AG20443 (cell line): ENCODE measurements at places on chromosomes 4 and X.

DNA sequence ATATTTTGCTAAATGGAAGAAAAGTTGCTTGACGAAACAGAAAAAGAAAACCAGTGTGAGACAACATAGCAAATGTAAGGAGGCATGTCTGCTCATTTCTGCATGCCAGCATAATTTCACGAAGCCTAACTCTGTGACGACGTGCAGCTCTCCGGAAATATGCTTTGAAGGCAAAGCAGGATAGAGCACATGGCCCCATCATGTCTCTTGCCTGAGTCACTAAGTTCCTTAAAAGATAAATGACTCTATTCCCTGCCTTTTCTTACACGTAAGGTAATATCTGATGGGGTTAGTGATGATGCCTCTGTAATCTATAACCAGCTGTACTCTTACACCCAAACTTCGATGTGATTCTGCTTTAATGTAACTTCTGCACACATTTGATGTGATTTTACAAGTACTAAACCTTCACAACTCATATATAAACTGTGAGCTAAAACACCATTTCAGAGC, 64.5 kb downstream of the ANXA3 start:
- peak; percentile 71 for DNase-seq

GRCh38 chr4:69909195-69909594, 21.7 kb upstream of the CSN1S1 start:
- no peak for DNase-seq

DNA sequence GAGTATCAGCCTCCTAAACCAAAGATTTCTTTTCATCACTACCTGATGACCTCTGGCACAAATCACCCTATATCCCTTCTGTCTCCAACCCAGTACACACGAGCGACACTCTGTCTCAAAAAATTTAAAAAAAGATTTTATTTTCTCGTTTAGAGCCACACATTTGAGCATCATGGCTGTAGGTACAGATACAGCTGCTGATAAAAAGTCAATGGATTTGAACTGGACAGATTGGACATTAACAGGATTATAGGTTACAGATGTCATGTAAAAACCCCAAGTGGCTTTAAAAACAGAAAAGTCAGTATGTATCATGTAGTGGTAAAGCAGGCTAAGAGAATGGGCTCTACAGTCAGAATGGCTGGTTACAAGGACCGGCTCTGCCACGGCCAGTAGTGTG, 171.1 kb downstream of the SCFD2 start:
- no peak for DNase-seq

DNA sequence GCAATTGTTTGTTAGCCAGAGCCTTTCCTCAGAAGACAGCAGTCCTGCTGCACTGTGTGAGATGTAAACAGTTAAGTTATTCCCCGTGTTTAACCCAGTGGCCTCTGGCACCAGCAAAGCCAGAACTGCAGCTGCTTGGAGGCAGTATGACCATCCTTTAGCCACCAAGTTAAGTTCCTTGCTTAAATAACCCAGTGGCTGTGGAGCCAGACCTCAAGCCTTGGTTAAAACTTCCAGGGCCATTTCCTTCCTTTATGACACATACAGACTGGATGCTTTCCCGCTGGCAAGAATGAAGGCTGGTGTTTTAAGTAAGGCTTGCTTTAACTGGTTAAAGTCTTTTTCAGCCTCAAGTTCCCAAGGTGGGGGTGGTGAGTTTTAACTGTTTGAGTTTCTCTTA, 379.8 kb downstream of the DCAF12L2 start:
- no peak for DNase-seq

GRCh38 chrX:125436855-125437254, 117.2 kb downstream of the TEX13C start:
- DNase-seq: no peak

GRCh38 chr4:41632481-41633073, 94.6 kb downstream of the LIMCH1 start:
- peak; percentile 55 for DNase-seq

GRCh38 chr4:145644699-145645098, 25.5 kb downstream of the MMAA start:
- DNase-seq: no peak

- peak; percentile 50 for DNase-seq
Measured at GRCh38 chr4:10371869-10372471, 85.3 kb downstream of the ZNF518B start.

- no peak for DNase-seq
Measured at GRCh38 chrX:83860846-83861245, at the start of gene CYLC1. CYLC1 (plus strand) TSS chrX:83861146; CDS start chrX:83861183, 37 bp downstream.

DNA sequence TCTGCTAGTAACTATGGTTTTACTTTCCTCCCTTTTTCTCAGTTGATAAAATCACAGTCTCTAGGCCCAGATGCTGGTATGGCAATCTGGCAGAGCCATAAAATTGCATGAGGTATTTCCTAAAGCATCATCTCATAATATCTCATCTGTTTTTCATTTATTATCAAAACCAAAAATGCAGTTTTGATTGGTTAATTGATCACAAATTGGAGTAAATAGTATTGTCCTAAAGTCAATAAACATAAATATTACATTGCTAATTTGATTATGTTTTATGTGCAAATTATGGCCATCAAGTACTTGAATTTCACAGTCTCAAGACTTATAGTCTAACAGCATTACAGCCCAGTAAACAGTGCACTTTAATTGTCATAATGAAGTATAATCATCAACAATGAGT, 2365.6 kb downstream of the ARAP2 start:
- DNase-seq: no peak

- peak; percentile 38 for DNase-seq
Measured at GRCh38 chr4:153181293-153181692, 22.9 kb upstream of the TRIM2 start.
